ENCODE measurements at places on chromosomes 7 and 10.

DNA sequence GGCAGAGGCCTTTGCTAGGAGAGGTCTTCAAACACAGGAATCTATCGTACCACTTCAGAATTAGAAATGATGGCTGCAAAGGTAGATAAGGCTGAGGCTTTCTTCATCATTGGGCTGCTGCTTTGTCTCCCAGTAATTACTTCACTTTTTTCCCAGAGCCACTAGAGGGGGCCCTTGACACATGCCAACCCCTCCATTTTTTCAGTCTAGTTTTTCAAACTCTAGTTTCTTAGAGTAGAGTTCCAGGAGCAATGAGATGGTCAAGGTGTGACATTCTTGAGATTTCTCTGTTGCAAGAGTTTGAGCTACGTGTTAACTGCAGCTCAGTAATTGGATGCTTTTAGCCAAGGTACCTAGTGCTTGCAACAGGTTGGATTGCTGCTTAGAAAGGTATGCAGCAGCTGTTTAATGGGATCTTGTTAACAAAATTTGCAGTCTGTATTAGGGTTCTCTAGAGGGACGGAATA lies 33.8 kb upstream of the RBM20 start:
- DNase-seq, result no peak

GRCh38 chr7:130939321-130940095 lies 205.5 kb upstream of the KLF14 start:
- no peak for DNase-seq

- DNase-seq, result no peak
These were observed 26.3 kb downstream of the DNMBP start for GRCh38 chr10:99983280-99983988.

DNA sequence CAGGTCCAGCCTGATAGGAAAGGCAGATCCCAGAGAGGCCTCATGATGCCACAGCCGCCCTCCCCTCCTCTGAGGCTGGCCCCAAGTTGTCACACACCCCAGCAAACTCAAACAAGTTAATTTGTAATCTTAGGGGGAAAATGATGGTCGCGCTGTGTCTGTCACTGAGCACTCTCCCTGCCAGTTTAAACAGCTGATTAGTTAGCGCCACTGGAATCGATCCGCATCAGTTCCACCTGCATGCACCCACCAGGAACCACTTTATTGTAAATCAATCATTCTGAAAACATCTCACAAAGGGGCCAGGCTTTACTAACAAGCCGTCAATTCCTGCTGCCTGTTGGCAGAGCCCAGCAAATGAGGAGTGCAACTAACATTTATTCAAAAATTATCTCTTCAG lies 870.9 kb downstream of the KCNMA1 start:
- DNase-seq, result no peak

All from coronary artery (tissue), 2 donors.